Heart right ventricle (tissue), 16 donors: ENCODE measurements at places on chromosomes 16 and 17. TPM values are rescaled to one million over a fixed set of nuclear protein-coding genes. Genes with fewer than 3 reads are reported as not detected.

The LRRC36 gene
- 0.26 TPM for total RNA-seq

The CLEC19A gene
- total RNA-seq = not detected

The MT1G gene
- total RNA-seq = 1.0 TPM

The ZSCAN10 gene
- not detected for total RNA-seq

The C1QTNF8 gene
- not detected for total RNA-seq

The IGSF6 gene
- 0.78 TPM for total RNA-seq

The WNT9B gene
- 0.23 TPM for total RNA-seq

The RNU2-1 gene
- 4,291 TPM for total RNA-seq

The UTS2R gene
- 2.3 TPM for total RNA-seq

The CHST5 gene
- total RNA-seq = 0.90 TPM

The SLC16A6 gene
- total RNA-seq = 0.59 TPM

The MYH2 gene
- total RNA-seq = not detected

The ZNF205 gene
- total RNA-seq = 8.9 TPM

The TMC7 gene
- 1.1 TPM for total RNA-seq

The DNAI2 gene
- total RNA-seq = not detected
